ENCODE measurements at places on chromosomes 6 and 20. TPM values are rescaled to one million over a fixed set of nuclear protein-coding genes. Genes with fewer than 3 reads are reported as not detected.

- DNase-seq: no peak
Observed at GRCh38 chr6:132972971-132973370, 158.6 kb downstream of the RPS12 start.

DNA sequence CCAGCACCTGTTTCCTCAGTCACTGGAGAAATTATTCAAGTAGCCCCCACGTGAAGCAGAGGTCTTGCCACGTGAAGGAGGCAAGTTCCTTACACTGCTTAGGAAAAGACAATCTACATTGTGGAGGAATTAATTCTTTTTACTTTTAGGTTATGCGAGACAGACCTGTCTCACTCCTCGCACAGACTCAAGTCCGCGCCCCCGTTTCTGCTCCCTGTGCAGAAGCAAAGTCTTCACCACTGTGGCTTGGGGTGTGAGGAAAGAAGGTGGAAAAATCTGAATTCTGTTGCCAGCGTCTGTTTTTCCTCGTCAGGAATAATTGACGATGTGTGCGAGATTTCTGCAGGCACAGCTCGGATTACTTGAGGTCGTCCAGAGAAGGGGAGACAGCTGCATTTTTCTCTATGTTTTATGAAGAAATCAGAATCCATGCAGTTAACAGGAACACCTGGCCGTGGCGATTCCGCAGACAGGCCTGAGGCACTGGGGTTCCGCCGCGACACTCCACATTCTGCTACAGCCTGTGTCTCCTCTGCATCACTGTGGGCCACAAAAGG is 185.1 kb downstream of the SMOC2 start:
- no peak for DNase-seq

- no peak for DNase-seq
Observed at GRCh38 chr20:56656632-56657031, 27.5 kb downstream of the TFAP2C start.

- peak; percentile 48 for DNase-seq
Observed at GRCh38 chr6:3159805-3160781, 2.7 kb upstream of the TUBB2A start.

DNA sequence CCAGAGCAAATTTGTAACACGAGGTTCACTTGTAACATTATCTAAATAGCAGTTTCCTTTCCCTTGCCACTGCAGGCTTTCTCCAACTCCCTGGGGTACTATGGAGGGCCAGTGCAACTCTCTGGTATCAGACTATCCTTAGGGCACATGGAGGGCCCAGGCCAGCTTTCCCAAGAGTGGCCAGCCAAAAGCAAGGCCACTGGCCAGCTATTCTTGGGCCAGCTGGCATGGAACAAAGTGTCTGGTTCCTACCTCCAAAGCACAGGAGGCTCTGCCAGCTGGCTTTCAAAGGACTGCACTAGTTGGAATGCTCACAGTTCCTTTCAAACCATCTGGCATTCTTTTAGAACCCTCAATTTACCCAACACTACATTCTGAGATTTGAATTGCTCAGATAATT is 8.7 kb downstream of the RNF24 start:
- no peak for DNase-seq

TMEM14B gene
- total RNA-seq: 50.4 TPM

CFB gene
- total RNA-seq: 1,205 TPM

DNA sequence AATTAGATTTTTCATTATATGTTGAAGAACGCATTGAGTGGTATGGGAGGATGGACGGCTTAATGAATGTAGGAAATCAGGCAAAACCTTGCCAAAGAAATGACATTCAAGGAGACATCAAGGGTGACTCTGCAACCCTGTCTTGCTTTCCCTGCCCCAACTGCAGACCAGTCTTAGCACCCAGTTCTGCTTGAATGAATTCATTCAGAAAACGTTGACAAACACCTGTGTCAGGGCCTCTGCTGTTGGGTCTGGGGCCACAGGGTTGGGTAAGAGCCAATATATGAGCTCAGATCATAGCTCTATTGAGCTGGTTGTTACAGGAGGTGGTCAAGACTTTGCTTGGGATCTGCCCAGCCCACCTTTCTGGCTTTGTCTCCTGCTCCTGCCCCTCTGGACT is 7.7 kb upstream of the ASXL1 start:
- DNase-seq: no peak

DNA sequence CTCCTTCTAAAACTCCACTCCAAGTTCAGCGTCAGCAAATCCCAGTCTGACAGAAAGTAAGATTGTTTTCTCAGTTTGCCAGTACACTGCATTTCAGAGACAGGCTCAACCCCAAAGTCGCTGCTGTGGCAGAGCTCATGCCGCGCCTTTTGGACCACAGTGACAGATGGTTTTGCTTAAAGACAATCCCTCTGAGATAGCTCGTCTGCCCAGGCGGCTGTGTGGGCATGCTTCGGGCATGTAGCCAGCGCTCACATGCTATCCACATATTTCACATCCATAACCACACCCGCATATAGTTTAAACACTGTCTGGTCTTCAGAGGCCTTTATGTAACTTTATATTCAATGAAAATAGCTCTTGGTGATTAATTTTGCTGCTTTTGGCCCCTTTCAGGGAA is 14.7 kb upstream of the PXDC1 start:
- DNase-seq: no peak
